Transverse colon (tissue), 4 donors: ENCODE measurements at places on chromosomes 4 and X. TPM values are rescaled to one million over a fixed set of nuclear protein-coding genes. Genes with fewer than 3 reads are reported as not detected.

Gene GALNT7
- total RNA-seq = 122 TPM

Gene TXK
- total RNA-seq = 6.4 TPM

Gene TMEM150C
- total RNA-seq = 0.37 TPM

Gene STK32B
- total RNA-seq = 0.68 TPM

Gene NRK
- under 0.01 TPM for total RNA-seq

Gene MFAP3L
- 4.1 TPM for total RNA-seq

Gene TKTL2
- total RNA-seq = 0.14 TPM

GRCh38 chr4:56040842-56041241 is 92.1 kb downstream of the CEP135 start:
- no peak for DNase-seq

DNA sequence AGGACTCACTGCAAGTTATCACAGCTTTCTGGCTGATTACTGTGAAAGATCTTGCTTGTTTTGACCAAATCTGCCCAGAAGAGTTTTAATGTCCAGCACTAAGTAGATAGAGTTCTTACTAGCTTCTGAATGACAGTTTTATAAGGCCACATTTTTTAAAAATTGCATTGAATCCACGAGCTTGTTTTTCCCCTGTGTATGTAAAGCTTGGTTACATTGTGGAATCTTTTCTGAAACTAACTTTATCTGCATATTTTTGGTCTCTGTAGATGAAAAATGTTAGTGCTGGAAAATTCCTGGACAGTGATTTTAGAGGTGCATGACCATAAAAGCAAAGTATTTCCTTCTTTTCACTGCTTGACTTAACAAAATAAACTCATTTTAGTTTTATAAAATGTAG is 650.3 kb upstream of the FAM241A start:
- no peak for DNase-seq

GRCh38 chr4:5389756-5390310 is 318.5 kb downstream of the EVC2 start:
- no peak for DNase-seq

DNA sequence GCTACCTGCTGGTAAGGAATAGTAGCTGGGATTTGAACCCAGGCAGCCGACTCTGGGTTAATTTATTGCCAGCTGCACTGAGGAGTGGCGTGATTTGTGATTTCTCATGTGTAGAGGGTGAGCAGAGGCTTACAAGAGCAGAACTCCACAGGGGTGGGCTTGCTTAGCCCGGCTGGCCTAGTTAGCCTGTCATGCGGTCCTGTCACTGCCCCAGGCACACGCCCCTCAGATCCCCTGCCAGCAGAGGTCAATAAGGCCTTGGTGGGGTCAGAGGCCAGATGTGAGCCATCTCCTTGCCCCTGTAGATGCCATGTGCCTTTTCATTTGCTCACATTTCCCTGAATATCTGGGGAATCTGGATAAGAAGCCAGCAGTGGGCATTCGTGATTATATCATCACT is 13.4 kb downstream of the NSDHL start:
- no peak for DNase-seq

- peak; percentile 73 for DNase-seq
Measured at GRCh38 chr4:77104791-77105540, 29.2 kb upstream of the CCNI start.

- DNase-seq = no peak
Measured at GRCh38 chr4:55609393-55609866, 17.4 kb upstream of the PDCL2 start.

- peak; percentile 25 for DNase-seq
Measured at GRCh38 chr4:68904786-68905185, 46.8 kb downstream of the UGT2A3 start.

GRCh38 chr4:3443750-3444309 is 2.1 kb downstream of the HGFAC start:
- DNase-seq = no peak

- no peak for DNase-seq
Measured at GRCh38 chr4:11286533-11286932, 142.2 kb downstream of the HS3ST1 start.

GRCh38 chrX:10030570-10030969 is 63.4 kb downstream of the CLDN34 start:
- DNase-seq = no peak

GRCh38 chr4:109978704-109979454 is 66.2 kb downstream of the EGF start:
- no peak for DNase-seq

GRCh38 chr4:84666439-84666838 is 83.5 kb downstream of the CDS1 start:
- no peak for DNase-seq

DNA sequence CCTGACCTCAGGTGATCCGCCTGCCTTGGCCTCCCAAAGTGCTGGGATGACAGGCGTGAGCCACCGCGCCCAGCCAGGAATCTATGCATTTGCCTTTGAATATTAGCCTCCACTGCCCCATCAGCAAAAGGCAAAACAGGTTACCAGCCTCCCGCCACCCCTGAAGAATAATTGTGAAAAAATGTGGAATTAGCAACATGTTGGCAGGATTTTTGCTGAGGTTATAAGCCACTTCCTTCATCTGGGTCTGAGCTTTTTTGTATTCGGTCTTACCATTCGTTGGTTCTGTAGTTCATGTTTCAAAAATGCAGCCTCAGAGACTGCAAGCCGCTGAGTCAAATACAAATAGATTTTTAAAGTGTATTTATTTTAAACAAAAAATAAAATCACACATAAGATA is 44.2 kb upstream of the SHOX start:
- no peak for DNase-seq

GRCh38 chr4:8564595-8564994 is 15.6 kb upstream of the GPR78 start:
- no peak for DNase-seq

- DNase-seq = no peak
Measured at GRCh38 chr4:134388351-134388750, 186.8 kb upstream of the PABPC4L start.

DNA sequence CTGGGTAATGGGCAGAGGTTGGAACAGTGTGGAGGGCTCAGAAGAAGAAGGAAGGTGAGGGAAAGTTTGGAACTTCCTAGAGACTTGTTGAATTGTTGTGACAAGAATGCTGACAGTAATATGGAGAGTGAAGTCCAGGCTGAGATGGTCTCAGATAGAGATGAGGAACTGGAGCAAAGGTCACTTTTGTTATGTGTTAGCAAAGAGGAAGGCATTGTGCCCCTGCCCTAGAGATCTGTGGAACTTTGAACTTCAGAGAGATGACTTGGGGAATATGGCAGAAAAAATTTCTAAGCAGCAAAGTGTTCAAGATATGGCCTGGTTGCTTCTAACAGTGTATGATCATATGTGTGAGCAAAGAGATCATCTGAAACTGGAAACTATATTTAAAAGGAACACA is 37.9 kb upstream of the MSX1 start:
- no peak for DNase-seq

GRCh38 chr4:112377594-112378242 is 80.5 kb downstream of the ALPK1 start:
- DNase-seq = no peak

GRCh38 chr4:141659539-141659938 is 23.2 kb downstream of the IL15 start:
- DNase-seq = no peak

- DNase-seq = no peak
Measured at GRCh38 chr4:22510750-22511149, 5.1 kb downstream of the ADGRA3 start.
